ENCODE measurements at places on chromosomes 16 and 17.

DNA sequence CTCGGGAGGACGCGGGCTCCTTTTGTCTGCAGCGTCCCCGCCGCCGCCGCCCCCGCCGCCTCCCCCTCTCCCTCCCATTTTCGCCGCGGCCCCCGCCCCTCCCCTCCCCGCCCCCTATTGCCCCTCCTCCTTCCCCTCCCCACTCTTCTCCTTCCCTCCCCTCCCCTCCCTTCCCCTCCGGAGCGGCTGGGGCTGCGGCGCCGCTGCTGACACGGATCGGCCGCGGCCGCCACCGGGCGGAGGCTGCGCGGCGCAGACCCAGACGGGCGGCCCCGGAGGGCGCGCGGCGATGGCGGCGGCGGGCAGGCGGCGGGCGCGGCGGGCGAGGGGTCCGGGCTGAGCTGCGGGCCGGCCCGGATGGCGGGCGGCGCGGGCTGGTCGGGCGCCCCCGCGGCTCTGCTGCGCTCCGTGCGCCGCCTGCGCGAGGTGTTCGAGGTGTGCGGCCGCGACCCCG is at the start of gene RAB11FIP4:
RAB11FIP4 (plus strand) TSS at position 180 of the 454 bp plus-strand sequence; CDS start at position 358, 178 bp downstream.
- no peak for DNase-seq

DNA sequence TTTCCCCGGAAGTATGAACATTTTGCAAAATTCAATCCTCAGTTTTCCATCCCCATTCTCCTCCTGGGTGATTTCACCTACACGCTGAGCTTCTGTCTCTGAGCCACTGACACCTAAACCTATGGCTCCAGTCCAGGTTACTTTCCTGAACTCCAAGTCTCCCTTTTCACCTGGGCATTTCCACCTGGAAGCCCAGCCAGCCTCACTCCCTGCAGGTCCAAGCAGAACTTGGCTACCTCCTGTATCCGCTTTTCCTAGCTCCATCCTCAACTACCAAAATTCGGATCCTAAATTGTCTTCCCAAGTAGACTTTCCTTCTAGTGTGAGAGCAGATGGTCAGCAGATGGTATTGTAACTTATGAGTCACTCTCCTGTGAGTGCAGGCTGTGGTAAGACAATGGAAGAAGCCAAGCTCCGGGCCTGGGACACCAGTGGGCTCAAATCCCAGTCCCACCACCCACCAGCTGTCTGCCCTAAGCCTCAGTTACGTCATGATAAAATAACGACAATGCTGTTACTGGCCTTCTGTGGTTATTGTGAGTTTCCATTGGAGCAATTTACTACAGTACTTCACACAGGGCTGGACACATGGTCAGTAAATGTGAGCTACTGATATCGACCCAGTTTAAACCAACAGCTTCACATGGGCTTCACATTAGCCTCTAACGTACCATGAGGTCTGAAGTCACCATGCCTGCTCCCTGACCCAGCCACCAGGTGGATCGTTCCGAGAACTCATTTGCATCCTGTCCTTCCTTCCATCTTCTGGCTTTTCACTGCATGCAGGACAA is 33.3 kb downstream of the PECAM1 start:
- DNase-seq: no peak

DNA sequence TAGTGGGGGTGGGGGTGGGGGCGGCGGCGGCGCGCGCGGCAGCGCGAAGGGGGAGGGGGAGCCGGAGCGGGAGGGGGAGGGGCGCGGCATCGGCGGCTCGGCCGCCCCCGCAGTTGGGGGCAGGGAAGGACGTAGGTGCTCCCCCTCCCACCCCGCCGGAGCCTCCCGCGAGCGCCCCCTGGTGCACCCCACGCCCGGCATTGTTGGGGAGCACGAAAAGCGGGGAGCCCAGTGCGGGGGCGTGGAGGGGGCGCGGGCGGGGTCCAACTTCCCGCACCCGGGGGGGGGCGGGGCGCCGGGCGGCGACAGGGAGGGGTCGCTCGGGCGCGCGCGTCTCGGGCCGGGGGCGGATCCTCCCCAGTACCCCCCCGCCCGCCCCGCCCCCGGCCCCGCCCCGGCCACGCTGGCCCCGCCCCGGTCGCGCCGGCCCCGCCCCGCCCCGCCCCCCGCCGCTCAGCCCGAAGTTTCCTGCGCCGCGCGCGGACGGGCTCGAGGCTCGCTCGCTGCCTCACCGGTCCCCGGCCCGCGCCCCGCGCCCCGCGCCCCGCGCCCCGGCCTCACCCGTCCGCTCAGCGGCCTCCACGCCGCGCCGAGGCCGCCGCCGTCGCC is at the start of gene CACNA1H:
CACNA1H (plus strand) TSS at position 456 of the 609 bp plus-strand sequence. CDS start 632 bp downstream, outside the sequence.
- DNase-seq: no peak

DNA sequence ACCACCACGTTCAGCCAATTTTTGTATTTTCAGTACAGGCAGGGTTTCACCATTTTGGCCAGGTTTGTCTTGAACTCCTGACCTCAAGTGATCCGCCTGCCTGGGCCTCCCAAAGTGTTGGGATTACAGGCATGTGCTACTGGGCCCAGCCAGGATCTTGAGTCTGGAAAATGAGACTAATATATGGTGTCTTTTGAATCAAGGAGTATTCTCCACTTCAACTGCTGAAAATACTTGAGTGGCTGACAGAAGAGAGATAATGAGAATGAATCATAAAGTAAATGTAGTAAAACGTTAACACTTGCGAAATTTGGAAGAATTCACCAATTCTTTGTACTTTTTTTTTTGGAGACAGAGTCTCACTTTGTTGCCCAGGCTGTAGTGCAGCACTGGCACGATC is 16.6 kb downstream of the SMYD4 start:
- no peak for DNase-seq

DNA sequence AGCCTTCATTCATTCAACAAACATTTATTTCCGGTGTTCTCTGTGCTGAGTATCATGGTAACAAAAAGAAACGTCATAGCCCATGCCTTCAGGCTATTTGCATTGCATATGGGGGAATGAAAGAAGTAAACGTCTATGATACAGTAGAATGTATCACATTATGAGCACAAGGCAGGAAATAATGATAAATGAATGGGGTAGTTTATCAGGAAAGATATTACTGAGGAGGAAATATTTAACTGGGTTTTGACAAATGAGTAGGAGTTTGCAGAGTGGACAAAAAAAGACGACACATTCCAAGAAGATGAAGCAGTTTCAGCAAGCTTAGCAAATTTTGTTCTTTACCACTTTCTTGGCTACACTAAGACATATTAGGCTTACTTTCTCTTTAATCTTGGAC is 1.3 kb upstream of the KRTAP4-7 start:
- no peak for DNase-seq

- no peak for DNase-seq
Observed at GRCh38 chr16:68356919-68357286, 46.1 kb downstream of the PRMT7 start.

DNA sequence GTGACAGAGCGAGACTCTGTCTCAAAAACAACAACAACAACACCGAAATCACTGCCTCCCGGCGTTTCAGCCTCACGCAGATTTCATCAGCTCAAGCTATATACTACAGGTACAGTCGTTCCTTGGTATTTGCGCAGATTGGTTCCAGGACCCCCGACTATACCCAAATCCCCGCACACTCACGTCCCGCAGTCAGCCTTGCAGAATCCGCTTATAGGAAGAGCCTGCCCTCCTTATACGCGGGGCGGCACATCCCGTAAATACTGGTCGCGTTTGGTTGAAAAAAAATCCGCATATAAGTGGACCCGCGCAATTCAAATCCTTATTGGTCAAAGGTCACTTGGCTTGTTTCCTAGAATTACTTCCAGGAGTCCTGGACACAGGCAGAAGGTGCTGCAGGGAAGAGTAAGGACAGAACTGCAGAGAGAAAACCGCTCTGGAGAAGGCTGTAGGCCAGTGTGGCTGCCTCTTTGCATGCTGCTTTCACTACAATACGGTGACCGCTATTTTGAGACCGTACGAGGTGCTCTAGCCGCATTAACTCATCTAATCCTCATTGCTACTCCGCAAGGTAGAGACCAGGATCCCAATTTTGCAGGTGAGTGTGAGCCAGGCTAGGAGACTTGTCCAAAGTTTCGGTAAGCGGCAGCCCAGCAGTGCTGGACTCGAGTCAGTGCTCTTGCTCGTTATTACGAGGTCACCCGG is 718 bp downstream of the NDUFAB1 start:
- DNase-seq: no peak

GRCh38 chr17:39225959-39226683 is 376 bp upstream of the STAC2 start:
- DNase-seq: no peak

GRCh38 chr16:79843631-79844043 is 243.1 kb upstream of the MAF start:
- no peak for DNase-seq
